ENCODE measurements at places on chromosomes 16 and 17. TPM values are rescaled to one million over a fixed set of nuclear protein-coding genes. Genes with fewer than 3 reads are reported as not detected.

DNA sequence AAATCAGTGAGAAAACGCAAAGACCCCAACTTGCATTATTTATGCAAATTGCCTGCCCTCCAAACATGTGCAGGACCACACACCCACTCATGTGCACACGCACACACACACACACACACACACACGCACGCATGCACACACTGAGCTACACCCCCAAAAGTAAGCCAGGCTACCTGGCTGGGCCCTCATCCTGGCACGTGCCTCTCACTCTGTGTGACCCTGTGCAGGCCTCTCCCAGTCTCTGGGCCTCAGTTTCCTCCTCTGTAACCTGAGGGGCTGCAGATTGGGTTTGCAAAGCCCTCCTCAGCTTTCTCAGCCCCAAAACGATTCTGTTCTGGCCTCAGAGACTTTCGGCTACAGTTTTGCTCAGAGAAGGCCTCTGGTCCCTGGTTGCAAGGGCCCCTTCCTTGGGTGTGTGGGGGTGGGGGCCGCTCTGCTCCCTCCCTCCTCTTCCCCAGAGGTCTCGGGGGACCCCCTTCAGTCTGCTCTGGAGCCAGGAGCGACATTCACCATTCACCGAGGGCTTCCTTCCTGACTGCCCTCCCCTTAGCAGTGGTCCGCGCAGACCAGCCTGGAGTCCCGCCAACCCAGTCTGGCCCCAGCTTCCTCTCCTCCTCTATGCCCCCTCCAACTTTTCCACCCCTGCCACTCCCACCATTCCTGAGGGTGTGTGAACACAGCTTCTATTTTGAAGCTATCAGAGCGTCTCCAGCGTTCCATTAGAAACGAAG lies 5.4 kb upstream of the PIK3R6 start:
- no peak for DNase-seq

- peak; percentile 4 for DNase-seq
Observed at GRCh38 chr16:28858421-28858820, 5.2 kb upstream of the SH2B1 start.

GRCh38 chr16:21645261-21645721 lies 7.1 kb downstream of the IGSF6 start:
- DNase-seq, result no peak

DNA sequence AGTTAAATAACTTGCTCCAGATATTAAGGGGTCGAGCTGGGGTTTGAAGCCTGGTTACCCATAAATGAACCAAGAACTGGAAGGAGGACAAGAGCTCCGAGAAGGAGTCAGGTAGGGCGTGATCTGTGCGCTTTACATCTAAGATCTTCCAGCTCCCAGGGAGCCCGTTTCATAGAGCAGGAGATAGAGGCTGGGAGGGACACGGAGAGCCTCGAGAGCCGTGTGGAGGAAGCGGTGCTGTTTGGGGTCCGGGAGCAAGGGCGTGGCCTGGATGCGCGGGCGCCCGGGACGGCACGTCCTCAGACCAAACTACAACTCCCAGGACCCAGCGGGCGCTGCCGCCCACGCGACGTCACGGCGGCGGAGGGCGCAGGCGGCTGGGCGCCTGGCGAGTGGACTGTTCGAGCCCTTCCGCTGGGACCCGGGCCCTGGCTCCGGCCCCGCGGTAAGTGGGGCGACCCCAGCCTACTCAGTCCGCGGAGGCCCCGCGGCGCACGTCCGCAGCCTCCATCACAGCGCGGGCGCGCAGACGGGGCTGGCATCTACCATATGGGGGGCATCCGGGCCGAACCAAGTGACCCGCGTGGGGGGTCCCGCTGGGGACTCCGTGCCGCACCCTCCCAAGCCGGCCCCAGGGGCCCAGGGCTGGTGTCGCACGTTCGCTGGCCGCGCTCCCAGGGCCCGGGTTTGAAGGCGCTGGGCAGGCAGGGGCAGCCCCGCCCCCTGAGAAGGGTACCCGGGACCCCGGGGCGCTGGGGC lies at the start of gene BCKDK:
TSS of gene BCKDK (plus strand) at position 352 of the 759 bp plus-strand sequence. CDS start 838 bp downstream, outside the sequence.
- DNase-seq, result peak; percentile 92

GRCh38 chr17:76996741-76997694 lies 128.8 kb downstream of the MGAT5B start:
- no peak for DNase-seq

GRCh38 chr16:74867281-74867849 lies 92.7 kb upstream of the FA2H start:
- DNase-seq, result no peak

- DNase-seq, result peak; percentile 44
Observed at GRCh38 chr16:57752581-57753447, 17.2 kb downstream of the KATNB1 start.

- DNase-seq, result no peak
Observed at GRCh38 chr17:27518545-27519521, 62.6 kb downstream of the KSR1 start.

The MYO15A gene
- total RNA-seq, result 0.51 TPM

All from Right ventricle myocardium inferior (tissue), 1 donor.